ENCODE measurements at places on chromosomes 13 and 19. TPM values are rescaled to one million over a fixed set of nuclear protein-coding genes. Genes with fewer than 3 reads are reported as not detected.

ZNF724 gene
- 75.1 TPM for total RNA-seq

CAB39L gene
- 15.1 TPM for total RNA-seq

CCL25 gene
- 1.2 TPM for total RNA-seq

FFAR2 gene
- not detected for total RNA-seq

SIGLEC6 gene
- not detected for total RNA-seq

MCEMP1 gene
- not detected for total RNA-seq

DCLK1 gene
- 6.4 TPM for total RNA-seq

NLRP11 gene
- total RNA-seq, result not detected

RNF225 gene
- not detected for total RNA-seq

ZNF586 gene
- total RNA-seq, result 19.8 TPM

HSD11B1L gene
- total RNA-seq, result 60.5 TPM

SNRPA gene
- total RNA-seq, result 179 TPM

DNA sequence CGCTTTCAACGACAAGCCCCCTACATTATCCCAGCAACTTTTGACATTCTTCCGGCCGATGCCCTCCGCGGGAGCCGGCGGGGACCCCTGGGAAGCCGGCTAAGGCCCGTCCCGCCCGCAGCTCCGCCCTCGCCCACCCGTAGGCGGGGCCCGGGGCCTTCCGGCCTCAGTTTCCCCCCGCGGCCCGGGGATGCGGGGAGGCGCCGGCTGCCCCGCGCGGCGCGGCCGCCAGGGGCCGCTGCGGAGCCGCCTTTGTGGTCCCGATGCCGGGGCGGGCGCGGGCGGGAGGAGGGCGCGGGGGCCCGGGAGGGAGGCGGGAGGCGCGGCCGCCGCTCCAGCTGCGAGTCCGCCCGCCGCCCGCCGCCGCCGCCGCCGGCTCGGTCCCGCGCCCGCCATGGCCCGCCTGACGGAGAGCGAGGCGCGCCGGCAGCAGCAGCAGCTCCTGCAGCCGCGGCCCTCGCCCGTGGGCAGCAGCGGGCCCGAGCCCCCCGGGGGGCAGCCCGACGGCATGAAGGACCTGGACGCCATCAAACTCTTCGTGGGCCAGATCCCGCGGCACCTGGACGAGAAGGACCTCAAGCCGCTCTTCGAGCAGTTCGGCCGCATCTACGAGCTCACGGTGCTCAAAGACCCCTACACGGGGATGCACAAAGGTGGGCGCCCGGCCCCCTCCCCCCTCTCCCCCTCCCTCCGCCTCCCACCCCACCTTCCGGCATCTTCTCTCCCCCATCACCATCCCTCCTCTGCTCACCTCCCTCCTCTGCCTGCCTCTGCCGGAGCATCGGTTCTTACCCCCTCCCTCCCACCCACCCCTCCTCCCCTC lies at the start of gene CELF5:
CELF5 (plus strand) TSS at position 316 of the 823 bp plus-strand sequence; CDS start at position 395, 79 bp downstream.
- DNase-seq, result peak; percentile 91

DNA sequence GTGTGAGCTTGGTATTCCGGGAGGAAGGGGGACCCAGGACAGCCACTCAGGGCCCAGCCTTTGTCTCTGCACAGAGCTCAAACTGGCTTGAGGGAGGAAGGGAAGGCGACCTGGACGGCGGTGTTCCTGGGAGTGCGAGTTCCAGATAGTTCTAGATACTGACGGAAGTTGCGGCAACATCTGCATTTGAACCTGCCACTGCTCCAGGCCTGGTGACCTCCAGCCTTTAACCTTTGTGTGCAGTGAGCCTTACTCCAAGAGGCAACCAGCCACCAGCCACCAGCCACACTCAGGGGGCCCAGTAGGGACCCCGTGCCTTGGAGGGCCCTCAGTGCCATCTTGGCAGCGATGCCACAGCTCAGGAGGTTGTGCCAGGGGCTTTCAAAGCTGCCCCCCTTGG lies 15.5 kb upstream of the ZBTB7A start:
- no peak for DNase-seq

- DNase-seq, result no peak
Measured at GRCh38 chr13:44165889-44166496, 207.6 kb upstream of the SERP2 start.

DNA sequence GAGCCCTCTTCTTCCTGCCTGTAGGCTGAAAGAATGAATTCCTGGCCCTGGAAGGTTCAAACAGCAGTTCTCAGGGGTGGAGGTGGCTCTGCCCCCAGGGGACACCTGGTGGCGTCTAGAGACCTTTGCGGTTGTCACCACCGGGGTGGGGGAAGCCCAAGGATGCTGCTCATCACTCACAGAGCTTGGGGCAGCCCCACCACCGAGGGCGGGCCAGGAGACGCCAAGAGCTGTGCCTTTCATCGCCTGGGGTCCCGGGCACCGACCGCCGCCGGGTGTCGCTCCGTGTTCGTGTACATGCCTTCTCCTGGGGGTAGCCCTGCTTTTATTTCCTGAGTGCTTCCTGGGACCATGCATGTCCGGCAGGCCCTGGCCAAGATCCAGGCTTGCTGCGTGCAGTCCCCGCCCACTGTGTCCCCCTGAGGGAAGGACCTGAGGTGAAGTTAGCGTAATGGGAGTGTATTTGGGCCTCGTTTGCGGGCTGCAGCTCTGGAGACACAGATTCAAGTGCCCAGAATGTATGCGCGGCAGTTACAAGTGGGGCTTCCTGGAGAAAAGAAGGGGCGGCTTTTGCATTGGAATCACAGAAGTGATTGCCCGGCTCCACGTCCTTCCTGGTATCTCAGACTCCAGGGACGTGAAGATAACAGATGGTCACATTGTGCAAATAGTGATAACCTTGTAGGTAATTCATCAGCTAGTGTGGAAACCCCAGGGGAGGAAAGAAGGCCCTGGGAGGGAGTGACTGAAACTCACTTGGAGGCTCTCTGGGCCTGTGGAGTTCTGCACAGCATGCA lies 7.8 kb downstream of the DOT1L start:
- DNase-seq, result peak; percentile 45

- peak; percentile 30 for DNase-seq
Measured at GRCh38 chr13:24247016-24247415, 62.4 kb upstream of the C1QTNF9 start.

DNA sequence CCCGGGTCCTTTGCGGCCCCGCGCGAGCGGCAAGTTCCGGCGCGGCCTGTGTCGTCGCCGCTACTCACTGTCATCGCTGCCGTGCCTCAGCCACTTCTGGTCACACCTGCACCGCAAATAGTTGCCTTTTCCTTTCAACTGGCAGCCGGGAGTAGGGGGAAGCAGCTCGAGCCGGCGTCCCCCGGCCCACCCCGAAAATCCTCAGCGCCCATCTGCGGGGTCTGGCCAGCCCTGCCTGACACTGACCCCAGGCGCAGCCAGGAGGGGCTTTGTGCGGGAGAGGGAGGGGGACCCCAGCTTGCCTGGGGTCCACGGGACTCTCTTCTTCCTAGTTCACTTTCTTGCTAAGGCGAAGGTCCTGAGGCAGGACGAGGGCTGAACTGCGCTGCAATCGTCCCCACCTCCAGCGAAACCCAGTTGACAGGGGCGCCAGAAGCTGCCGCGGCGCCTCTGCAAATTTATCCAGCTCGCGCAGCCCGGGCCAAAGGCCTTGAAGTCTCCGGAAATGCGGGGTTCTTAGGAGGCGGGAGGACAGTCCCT lies 1.7 kb downstream of the PDX1 start:
- DNase-seq, result peak; percentile 43

DNA sequence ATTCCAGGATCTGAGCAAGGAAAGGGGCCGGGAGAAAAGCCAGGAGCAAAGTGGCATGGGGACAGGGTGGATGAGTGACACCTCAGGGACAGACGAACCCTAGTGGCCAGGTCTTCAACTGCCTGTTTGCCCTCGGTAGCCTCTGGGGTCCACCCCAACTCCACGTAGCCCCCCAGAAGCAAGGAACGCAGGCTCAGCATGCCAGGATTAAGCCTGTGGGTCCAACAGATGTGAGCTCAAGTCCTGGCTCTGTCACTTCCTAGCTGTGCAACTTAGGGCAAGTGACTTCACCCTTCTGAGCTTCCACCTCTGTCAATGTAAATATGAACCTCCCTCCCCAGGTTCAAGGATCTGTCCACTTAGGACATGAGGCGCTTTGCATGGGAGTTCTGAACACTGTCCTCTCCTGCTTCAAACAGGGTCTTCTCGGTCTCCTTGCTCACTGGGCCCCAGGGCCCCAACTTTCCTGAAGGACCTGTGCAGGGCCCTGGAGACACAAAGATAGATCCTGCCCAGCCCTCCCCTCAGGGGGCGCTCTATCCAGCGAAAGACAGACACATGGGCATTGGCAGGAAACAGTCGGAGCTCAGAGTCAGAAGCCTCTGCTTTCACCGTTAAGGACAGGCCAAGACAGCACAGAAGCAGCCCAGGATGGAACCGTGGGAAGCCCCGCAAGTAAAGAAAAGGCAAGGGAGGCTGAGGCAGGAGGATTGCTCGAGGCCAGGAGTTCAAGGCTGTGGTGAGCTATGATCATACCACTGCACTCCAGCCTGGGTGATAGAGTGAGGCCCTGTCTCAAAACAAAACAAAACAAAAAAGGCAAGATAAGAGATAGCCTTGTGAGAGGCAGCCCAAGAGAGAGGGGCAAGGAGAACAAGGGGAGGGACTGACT lies 13.2 kb downstream of the SYDE1 start:
- DNase-seq, result no peak

DNA sequence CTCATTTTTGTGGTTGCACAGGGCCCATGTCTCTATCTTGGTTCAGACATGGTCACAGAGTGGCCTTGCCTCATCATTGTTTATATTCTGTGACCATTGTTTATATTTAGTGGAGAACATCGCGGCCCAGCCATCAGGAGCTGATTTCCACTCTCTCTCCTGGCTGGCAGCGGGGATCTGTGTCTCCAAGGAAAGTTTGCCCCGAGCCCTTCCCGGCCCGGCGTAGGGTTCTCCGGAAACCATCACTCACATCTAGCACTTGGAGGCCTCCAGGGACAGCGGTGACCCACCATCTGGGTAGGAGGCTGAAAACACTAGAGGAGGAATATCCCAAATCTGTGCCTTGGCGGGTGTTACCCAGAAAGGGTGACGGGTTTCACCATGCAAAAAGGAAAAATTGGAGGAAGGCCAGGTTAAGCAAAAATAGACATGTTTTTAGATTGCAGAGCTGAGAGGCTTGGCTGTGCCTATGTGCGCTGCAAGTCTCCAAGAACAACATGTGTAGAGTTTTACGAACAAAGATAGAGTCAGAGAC lies 726 bp upstream of the ZNF358 start:
- no peak for DNase-seq

- DNase-seq, result no peak
Measured at GRCh38 chr13:100773923-100774663, 99.5 kb upstream of the TMTC4 start.

DNA sequence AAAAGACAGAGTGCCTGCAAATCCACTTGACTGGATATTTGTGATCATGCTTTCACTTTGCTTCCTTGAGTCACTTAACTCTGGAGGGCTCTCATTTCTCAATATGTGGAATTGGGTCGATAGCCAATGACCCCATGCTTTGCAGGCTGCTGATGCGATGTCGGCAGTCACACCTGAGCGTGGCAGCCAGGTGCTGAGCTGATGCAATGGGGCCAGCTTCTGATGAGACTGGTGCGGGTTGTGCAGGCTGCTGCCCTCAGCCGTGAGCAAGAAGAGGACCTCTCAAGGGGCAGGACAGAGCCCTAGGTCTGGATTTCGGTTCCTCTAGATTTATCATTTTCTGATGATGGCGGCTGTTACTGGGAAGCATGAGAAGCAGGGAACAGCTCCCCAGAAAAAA lies 334.1 kb downstream of the TEX29 start:
- DNase-seq, result no peak

GRCh38 chr19:51183629-51184028 lies 41.3 kb upstream of the CD33 start:
- DNase-seq, result no peak

- DNase-seq, result no peak
Measured at GRCh38 chr13:101841698-101842097, 389.2 kb downstream of the ITGBL1 start.

- no peak for DNase-seq
Measured at GRCh38 chr19:48625891-48626327, 6.6 kb downstream of the SPHK2 start.

DNA sequence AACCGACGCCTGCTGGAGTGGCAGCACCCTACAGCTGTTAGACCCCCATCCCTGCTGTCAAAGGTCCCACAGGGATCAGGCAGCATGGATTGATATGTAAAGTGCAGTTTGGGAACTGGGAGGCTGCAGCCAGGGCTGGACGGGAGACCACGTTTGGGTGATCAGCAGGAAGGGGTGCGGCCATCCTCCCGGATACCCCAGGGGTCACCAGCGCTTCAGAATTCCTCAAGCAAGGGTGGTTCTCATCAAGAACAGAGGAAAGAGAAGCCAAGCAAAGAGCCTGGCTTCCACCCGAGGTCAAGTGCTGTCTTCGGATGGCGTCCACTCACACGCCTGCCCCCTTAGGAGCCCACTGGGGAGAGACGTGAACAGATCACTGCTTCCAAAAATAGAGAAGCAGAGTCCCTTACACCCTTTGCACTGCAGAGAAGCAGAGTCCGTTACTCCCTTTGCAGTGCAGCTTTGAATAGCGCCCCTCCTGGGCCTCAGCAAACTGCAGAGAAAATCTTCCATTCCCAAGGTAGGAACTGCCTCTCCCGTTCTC lies 35.5 kb downstream of the DHRS12 start:
- peak; percentile 66 for DNase-seq

GRCh38 chr19:53086949-53087348 lies 16.3 kb downstream of the ZNF160 start:
- no peak for DNase-seq

- no peak for DNase-seq
Measured at GRCh38 chr13:107367258-107367657, 799.3 kb upstream of the ARGLU1 start.

DNA sequence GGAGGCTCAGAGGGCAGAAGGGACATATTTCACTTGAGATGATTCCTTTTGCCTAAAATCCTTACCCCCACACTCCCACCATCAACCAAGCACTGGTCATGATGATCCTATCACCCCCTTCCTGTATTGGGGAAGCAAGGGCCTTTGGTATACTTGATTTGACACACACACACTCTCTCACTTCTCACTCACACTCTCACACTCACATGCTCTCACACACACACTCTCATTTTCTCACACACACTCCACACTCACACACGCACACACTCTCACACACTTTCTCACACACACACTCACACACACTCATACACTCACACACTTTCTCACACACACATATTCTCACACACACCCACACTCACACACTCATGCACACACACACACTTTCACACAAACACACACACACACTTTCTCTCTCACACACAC lies 8.6 kb downstream of the RGCC start:
- no peak for DNase-seq

DNA sequence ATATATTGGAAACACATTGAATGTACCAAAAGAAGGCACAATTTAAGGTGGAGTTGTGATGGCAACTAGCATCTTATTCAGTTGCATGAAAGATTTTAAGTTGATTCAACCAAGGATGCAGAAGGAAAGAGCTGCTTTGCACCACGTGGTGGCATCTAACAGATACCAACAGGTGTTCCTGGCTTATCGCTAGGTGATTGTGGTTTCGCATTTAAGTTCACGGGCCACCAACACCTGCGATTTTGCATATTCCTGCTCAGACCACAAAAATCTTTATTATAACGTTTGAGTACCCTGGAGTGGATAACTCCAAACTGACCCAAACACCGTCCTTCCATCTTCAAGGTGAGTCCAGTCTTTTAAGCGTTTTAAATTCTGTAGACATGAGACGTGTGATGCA lies 45.3 kb downstream of the RGCC start:
- DNase-seq, result no peak

Measured in neural progenitor cell (in vitro differentiated cells).